ENCODE measurements at places on chromosomes 12 and 14.
A peak's percentile ranks its signal among the peaks of the same experiment; 100 is the strongest.

GRCh38 chr14:104202259-104203070, 64.1 kb downstream of the KIF26A start:
- no peak for DNase-seq

GRCh38 chr14:23009939-23010726, at the start of gene C14orf93:
Gene C14orf93, minus strand, starts transcription at chr14:23010143. Its CDS starts 11,120 bp downstream, at chr14:22999023.
- peak; percentile 62 for DNase-seq

DNA sequence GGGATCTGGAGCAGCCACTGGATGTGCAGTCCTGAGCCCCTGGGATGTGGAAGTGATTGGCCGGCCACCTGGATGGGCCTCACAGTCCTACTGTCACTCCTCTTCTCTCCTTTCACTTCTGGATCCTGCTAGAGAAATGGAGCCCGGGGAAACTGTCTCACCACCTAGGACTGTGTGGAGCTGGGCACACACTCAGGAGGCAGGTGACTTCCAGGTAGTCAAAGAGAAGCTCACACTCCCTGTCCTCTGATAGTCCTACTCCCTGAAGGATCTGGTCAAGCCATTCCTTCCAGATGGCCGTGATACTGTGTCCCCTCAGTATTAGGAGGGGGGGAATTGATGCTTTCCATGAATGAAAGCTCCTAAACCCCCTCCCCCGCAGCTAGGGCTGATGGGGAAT, 201.1 kb downstream of the ZFP36L1 start:
- no peak for DNase-seq

DNA sequence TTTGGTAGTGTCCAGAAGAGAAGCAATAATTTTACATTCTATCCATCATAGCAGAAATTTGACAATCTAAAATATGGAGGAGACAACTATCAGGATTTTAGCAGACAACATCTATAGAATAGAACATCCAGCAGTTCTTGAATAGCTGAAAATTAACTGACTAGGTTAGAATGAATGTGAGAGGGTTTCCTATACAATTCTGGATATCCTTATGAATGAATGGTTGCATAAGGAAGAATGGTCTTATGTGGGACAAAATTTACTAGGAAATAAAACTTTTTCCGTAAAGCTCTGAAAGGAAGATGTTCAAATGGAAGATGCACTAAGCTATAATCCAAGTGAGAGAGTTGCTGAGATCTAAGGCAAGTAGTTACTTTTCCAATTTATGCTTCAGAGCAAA, at the start of gene OR6C3:
OR6C3 (plus strand) TSS at position 301 of the 400 bp plus-strand sequence. CDS start 955 bp downstream, outside the sequence.
- no peak for DNase-seq

DNA sequence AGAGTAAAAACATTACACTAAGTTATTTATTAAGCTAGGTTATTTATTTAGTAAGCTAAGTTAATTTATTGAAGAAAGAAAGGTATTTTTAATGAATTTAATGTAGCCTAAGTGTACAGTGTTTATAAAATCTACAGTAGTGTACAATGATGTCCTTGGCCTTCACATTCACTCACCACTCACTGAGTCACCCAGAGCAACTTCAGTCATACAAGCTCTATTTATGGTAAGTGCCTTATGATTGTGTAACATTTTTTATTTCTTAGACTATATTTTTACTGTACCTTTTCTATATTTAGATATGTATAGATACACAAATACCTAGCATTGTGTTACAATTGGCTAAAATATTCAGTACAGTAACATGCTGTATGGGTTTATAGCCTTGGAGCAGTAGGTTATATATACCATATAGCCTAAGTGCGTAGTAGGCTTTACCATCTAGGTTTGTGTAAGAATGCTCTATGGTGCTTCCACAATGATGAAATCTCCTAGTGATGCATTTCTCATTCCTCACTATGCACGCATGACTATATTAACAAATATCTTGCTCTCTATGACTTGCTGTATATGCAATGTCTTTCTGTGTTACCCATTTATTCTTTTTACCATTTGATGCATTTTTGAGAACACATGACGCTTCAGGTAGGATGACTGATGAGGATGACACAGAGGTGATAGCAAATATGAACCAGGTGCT, 309.6 kb upstream of the ATXN7L3B start:
- no peak for DNase-seq

- no peak for DNase-seq
These were observed 43.5 kb downstream of the B4GALNT3 start for GRCh38 chr12:503111-503761.

- no peak for DNase-seq
These were observed 8.0 kb downstream of the DTX1 start for GRCh38 chr12:113064395-113065125.

DNA sequence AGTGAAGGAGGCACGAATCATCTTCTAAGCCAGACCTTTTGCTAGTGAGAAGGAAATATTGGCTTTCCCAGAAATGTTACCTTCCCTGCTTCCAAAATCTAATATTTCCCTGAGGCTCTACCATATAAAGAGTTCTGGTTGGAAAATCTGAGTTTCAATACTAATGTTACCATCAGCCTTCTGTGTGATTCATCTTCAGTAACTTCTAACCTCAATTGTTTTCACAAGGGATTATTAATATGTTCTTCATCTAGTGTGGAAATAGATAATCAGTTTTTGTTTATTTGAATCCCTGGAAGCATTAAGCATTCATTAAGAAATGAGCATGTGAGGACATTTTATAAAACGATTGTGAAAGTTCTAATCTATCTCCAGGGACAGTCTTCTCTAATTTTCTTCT, 720.9 kb downstream of the AACS start:
- no peak for DNase-seq

DNA sequence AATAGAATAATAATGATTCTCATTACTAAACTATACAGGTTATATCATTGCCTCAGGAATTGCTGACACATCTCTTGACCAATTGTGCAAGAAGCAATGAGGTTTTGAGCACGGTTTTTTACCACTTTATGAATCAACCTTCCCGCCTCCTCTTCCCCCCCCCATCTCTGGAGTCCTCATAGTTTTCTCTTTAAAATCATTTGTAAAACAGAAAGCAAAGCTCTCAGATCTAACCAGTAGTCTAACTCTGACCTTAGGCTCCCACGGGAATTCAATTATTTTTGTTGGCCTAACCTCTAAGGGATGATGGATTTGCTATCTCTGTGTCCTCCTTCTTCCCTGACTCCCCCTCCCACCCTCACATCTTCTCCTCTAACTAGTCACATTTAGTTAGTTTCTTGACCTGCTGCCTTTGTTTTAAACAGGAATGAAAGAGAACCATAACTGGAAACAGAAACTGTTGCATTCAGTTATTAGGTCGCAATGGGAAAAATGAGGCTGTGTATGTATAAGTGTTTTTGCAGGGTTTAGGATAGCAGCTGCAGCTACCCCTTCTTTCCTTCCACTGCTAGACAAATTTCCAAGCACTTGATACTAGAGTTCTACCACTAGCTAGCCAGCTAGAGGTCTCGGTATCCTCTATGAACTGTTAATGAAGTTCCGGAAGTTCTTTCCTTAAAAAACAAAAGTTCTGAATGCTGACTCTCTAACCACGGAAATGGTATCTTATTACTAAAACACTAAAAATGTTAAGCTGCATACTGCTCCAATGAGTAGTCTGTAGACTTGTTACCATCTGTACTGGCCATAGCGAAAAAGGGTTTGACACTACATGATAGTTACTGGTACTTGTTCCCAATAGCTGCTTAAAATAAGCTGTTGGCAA, 65.4 kb downstream of the TAOK3 start:
- no peak for DNase-seq

GRCh38 chr12:88338486-88338885, 196.4 kb downstream of the TMTC3 start:
- DNase-seq: no peak

- no peak for DNase-seq
These were observed 117.5 kb downstream of the UNC79 start for GRCh38 chr14:93548102-93548843.

DNA sequence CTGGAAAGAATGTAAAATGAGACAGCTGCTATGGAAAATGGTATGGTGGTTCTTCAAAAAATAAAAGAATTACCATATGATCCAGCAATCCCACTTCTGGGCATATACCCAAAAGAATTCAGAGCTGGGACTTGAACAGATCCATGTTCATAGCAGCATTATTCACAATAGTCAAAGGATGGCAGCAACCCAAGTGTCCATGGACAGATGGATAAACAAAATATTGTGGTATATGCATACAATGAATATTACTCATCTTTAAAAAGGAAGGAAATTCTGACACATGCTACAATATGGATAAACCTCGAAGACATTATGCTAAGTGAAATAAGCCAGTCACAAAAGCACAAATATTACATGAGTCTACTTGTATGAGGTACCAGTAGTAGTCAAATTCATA, 9.1 kb downstream of the RAB2B start:
- DNase-seq: no peak

DNA sequence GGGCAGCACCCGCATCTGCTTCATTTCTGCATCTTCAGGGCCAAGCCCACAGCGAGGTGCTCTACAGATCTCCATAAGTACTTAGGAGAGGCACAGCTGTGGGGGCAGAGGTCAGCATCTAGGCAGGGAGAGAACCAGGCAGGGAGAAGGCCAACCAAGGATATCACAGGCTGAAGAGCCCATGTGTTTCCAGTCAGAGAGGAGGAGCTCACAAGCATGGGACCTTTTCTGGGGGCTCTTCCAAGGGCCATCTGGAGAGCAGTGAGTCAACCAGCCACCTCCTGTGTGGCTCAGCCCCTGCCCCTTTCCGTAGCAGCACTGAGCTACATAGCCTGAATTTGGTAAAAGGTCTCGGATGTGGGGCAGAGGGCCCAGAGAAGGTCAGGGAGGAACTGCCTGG, 78.5 kb downstream of the ARL6IP4 start:
- no peak for DNase-seq

DNA sequence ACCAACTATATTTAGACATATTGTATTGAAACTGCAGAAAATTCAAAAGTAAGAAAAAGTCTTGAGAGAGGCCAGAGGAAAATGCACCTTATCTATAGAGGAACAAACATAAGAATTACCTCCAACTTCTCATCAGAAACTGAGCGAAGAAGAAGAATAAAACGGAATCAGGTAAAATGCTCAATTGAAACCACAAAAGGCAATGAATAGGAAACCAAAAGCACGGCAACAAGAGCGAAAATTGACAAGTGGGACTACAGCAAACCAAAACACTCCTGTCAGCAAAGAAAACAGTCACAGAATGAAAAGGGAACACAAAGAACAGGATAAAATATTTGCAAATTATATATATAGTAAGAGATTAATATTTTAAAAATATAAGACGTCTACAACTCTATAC, 61.9 kb upstream of the PARP11 start:
- DNase-seq: no peak

DNA sequence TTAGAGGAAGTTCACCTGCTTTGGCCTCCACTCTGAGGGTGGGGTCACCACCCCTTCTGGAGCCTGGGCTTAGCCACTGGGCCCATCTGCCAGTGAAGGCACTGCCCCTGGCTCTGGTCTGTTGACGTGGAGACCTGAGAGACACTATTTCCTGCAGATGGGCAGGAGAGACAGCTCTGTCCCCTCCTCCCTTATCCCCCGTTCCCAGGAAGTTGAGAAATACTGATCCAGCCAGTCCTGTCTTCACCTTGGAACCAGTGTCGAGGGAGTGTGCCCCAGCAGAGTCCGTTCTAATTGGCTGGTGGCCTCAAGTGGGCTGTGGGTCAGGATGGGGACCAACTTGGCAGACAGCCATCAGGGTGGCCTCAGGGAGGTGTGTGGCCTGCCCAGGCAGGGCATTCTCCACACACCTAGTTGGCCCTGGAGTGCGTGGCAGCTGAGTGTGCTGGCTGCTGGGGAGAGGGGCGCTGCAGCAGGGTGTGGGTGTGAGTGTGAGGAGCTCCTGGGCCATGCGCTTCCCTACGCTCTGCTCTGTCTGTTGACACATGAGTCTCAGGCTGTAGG, 25.4 kb downstream of the CLSTN3 start:
- DNase-seq: no peak

- DNase-seq: no peak
These were observed 324.2 kb downstream of the ZFP36L1 start for GRCh38 chr14:68468437-68469207.

DNA sequence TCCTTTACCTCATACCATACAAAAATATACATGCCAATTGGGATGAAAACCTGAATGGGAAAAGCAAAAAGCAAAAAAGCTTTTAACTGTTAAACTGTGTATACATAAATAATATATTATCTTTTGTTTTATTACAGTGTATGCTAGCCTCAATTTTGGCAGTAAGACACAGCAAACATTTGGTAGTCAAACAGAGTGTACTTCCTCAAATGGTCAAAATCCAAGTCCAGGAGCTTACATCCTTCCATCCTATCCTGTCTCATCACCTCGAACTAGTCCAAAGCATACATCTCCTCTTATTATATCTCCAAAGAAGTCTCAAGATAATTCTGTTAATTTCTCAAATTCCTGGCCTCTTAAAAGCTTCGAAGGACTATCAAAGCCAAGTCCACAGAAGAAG, 41.9 kb downstream of the TOGARAM1 start:
- no peak for DNase-seq

- DNase-seq: no peak
These were observed 1.7 kb downstream of the NUDT4 start for GRCh38 chr12:93379326-93379980.

GRCh38 chr14:99460793-99461192, 19.9 kb downstream of the SETD3 start:
- no peak for DNase-seq

DNA sequence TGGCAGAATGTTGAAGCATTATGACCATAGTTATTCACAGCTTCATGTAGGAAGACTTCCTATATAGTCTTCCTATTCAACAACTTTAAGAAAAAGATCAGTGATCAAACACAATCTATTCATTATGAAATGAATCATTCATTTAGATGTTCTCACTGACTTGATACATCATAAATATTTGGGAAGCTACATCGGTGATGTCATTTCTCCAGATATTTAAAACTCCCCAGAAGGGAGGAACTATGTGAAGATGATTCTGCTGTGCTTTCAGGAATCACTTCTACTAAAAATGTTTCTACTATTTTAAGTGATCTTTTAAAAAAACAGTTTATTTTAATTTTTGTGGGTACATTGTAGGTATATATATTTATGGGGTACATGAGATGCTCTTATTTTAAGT, 316.4 kb downstream of the BCAT1 start:
- DNase-seq: no peak

- DNase-seq: peak; percentile 57
These were observed at the start of gene RARG for GRCh38 chr12:53231921-53232645. Gene RARG, minus strand, starts transcription at chr12:53232209. Its CDS starts 4,664 bp downstream, at chr12:53227545.

DNA sequence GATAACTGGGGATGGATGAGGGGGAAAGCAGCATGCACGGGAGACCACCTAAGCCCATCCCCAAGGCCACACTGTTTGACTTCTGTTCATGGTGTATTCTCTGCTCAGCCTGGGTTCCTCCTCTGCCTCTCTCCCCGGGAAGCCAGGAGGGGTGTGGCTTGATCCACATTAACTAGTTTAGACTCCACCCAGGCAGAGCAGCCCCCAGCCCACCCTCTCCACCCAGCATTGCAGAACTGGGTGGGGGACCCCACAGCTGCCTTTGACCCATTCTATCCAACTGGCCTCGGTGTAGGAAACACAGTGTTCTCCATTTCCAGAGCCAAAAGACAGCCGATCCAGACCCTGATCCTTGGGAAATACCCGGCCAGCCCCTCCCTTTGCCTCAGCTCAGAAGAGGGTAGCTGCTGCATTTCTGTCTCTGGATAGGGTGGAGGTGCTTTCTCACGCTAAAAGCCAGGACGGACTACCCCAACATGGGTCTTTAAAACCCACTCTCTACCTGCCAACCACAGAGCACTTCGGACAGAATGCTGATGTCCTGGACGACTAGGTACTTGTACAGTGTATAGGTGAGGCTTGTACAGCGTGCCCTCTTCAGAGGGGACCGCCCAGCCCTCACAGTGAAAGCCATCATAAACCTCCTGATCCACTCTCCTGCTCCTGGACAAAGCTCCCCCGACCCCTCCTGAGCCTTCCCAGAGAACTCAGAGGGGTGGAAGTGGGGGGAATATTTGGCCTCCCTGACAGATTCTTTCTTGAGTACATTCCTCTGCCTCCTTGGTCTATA, 9.4 kb downstream of the SPRYD3 start:
- DNase-seq: no peak

All from activated CD8-positive, alpha-beta memory T cell treated with anti-CD3 and anti-CD28 coated beads for 48 hours (primary cell).